ENCODE measurements at places on chromosomes 12 and 14. TPM values are rescaled to one million over a fixed set of nuclear protein-coding genes. Genes with fewer than 3 reads are reported as not detected.
A peak's percentile ranks its signal among the peaks of the same experiment; 100 is the strongest.

The CMTM5 gene
- total RNA-seq = 1.9 TPM

DNA sequence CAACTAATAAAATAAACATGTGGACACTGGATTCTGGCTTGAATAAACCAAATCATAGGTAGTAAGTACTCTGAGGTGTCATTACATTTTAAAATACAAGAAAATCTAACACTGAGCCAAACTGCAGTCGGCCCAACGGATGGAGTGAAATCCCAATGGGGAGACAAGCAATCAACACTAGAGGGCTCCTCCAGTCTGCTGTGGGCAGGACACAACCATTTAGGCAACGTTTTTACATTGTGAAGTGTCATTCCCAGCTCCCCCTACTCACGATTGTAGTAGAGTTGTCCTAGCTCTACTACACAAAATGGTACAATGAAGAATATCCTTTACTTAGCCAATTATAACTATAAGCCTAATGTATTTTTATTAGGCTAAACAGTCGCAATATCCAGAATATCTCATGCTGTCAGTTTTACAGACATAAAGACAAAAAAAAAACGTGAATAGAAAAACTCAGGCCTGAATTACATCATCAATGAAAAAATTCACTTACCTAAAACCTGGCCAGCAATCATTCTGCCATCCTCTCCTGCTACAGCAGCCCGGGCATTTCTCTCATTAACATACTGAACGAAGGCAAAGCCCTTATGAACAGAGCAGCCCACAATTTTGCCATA is 35.7 kb downstream of the HNRNPC start:
- DNase-seq = peak; percentile 15

DNA sequence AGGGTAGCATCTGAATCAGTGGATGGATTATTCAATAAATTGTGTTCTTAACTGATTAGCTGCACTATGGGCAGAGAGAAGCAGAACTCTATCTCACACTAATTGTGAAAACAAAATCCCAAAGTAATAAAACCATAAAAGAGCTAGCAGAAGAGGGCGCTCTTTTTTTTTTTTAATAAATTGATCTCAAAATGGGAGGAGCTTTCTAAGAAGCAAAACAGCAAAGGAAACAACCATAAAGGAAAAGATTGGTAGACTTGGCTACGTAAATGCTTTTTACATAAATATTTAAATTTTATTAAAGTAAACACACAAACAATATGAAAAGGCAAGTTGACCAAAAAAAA is 1.5 kb upstream of the TM7SF3 start:
- no peak for DNase-seq

- no peak for DNase-seq
Observed at GRCh38 chr14:76088326-76088725, 63.4 kb upstream of the GPATCH2L start.

DNA sequence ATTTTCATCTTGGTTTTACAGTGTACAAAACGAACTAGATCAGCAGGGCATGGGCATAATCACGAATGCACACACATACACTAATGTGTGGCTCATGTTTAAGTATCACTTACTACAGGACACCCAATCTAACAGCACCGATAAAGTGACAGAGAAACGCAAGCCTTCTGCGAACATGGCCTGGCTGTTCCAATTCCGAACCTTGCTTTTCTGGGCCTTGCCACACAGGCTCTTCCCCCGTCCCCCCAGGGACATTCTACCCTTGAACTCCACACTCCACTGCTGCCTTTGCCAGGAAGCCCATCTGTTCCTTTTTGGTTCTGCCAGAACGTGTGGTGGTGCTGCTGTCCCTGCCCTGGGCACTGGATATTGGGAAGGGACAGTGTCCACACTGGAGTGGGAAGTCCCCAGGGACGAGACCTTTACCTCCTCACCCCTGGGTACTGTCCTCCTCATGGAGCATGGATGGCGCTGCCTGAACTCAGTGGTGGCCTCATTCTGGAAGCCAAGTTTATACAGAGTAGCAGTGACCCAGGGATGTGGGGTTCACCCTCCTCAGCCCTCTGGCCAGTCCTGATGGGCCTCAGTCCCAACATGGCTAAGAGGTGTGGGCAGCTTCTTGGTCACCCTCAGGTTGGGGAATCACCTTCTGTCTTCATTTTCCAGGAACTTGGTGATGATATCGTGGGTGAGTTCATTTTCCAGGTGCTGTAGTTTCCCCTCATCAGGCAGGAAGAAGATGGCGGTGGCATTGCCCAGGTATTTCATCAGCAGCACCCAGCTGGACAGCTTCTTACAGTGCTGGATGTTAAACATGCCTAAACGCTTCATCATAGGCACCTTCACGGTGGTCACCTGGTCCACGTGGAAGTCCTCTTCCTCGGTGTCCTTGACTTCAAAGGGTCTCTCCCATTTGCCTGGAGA is 7.9 kb downstream of the SERPINA1 start:
- peak; percentile 26 for DNase-seq

All from cerebellum (tissue), 4 donors.